ENCODE measurements at places on chromosomes 11 and 22.
A peak's percentile ranks its signal among the peaks of the same experiment; 100 is the strongest.

- DNase-seq = no peak
Observed at GRCh38 chr11:2731130-2732125, 31.6 kb upstream of the KCNQ1OT1 start.

DNA sequence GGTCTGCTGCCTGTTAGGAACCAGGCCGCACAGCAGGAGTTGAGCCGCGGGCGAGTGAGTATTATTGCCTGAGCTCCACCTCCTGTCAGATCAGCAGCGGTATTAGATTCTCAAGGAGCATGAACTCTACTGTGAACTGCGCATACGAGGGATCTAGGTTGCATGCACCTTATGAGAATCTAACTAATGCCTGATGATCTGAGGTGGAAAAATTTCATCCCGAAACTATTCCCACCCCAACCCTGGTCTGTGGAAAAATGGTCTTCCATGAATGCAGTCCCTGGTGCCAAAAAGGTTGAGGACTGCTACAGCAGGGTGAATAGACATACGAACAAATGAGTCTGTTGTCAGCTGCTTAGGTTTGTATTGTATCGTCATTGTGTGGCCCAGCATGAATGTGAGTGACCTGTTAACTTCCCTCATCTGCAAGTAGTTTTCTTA, 29.8 kb downstream of the RNF141 start:
- no peak for DNase-seq

DNA sequence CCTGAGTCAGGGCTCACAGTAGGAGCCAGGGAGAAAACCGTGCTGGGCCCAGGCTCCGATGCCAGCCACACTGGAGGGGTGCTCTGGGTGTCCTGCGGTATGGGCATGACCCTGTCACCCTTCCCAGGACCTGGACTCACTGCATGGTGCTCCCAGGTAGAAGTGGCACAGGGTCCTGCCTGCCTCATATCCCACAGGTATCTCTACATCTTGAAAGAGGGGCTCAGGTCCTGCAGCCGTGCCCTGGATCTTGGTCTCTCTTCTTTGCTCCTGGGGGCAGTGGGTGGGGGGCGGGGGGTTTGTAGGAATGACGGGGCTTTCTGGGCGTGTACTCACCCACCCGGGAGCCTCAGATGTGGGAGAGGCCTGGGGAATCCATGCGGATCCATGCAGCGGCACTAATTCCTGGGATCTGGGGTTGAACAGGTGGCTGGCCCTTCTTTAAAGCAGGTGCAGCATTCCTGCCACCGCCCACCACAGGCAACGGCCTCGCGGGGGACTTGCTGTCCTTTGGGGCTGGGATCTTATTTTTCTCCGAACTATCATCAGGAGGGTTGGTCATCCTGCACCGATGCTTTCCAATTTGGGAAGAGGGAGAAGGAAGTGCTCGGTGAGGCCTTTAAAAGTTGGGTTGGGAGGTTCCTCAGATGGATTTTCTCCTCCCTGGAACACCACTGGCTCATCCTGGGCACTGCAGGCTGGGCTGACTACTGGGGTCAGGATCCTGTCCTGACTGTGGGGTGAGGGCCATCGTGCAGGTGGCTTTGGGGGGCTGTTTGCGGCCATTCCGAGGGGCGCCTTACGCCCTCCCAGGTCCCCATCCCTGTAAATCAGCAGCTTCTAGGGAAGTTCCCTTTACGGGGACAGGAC, 886.4 kb downstream of the BRD1 start:
- DNase-seq = no peak

DNA sequence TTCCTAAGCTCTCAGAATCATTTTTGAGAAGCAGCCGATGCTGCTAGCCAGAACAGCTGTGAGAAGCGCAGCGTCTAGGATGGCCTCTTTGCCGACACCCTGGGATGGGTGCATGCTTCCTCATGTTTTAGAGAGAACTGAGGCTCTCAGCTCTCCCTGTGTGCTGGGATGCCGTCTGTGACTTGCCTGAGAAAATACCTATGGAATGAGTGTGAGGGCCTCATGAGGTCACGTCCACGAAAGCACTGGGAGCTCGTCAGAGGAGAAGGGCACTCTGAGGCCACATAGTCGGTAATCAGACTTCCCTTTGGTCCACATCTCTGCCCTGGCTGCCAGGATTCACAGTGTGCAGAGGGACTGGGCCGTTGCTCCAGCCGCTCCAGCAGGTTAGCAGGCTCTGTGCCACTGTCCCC, 54.7 kb downstream of the MICAL3 start:
- DNase-seq = no peak

GRCh38 chr11:19974886-19975285, 185.4 kb downstream of the DBX1 start:
- DNase-seq = peak; percentile 78

DNA sequence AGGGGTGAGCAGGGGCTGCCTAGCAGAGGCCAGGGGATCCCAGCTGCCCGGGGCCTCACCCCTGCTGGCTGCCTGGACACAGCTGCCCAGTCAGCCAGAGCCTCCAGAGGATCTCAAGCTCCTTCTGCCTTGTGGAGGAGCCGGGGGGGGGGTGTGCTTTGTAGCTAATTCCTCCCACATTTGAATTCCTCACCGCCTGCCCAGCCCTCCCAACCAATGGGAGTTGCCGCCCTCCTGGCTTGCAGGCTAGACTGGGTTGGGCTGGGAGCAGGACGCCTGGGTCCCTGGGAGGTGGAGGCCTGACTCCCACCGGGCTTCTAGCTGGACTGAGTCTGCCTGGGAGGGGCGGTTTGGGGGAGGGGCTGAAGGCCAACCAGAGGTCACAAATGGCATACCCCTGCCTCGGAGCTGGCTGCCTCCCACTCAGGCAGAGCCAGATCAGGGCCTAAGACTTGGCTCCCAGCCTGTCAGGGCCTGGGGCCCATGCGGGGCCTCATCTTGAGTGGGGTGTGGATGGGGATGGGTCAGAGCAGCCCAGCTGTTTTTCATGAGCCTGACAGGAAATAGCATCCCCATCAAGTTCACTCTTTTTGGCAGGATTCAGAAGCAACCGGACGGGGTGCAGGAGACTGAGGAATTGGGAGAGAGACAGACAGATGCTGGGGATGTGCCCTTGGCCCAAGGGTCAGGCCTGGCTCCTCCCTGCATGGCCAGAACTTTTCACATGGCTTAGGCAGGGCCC, 29.2 kb upstream of the PDE2A start:
- DNase-seq = peak; percentile 58

DNA sequence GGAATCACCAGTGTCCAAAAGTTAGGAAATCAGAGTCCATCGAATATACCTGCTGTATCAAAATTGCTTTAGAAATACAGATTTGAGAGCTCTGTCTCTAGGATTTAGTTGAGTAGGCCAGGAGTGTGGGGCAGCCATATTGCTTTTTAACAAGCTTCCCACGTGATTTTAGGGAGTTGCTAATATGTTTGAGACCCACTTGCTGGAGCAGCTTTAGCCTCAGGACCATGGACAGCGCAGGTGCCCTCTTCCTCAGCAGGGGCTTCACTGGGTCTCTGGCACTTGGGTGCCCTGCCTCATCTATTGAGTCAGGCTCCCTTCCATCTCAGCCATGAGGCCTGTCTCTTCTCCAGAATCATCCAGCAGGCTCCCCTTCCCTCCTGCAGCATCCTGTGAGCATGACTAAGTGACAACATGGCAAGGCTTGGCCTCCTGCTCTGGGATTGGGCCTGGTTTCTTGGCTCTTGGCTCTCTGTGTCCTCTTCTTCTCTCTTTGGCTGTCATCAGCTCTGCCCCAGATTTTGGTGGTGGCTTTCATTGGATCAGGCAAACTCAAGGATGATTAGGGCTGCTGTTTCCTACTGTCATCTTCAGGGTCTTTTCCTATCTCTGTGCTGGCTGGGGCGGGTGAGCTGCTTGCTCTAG, 70.0 kb downstream of the SGSM1 start:
- peak; percentile 33 for DNase-seq

GRCh38 chr11:108559340-108559739, 34.2 kb downstream of the EXPH5 start:
- no peak for DNase-seq

DNA sequence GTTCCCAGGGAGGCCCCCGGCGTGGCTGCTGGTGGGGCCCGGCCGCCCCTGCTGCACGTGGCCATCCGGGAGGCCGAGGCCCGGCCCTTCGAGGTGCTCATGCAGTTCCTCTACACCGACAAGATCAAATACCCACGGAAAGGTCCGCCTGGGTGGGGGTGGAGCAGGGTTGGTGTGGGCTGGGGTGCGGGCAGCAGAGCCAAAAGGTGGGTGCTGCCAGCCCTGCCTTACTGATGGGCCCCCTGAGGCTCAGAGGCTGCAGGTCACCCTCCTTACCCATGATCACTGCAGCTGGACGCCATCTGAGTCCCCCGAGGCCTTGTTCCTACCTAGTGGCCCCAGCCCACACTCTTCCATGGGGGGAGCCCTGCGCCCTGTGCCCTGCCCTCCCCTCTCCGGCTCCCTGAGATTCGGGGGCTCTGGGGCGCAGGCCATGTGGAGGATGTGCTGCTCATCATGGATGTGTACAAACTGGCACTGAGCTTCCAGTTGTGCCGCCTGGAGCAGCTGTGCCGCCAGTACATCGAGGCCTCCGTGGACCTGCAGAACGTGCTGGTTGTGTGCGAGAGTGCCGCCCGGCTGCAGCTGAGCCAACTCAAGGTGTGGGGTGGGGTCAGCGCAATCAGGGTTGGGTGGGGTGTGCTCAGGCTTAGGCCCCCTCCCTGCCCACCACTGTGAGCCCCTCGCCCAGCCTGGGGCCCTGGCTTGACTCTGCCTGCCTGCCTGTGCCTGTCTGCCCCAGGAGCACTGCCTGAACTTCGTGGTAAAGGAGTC, 7.6 kb downstream of the THAP7 start:
- DNase-seq = no peak

DNA sequence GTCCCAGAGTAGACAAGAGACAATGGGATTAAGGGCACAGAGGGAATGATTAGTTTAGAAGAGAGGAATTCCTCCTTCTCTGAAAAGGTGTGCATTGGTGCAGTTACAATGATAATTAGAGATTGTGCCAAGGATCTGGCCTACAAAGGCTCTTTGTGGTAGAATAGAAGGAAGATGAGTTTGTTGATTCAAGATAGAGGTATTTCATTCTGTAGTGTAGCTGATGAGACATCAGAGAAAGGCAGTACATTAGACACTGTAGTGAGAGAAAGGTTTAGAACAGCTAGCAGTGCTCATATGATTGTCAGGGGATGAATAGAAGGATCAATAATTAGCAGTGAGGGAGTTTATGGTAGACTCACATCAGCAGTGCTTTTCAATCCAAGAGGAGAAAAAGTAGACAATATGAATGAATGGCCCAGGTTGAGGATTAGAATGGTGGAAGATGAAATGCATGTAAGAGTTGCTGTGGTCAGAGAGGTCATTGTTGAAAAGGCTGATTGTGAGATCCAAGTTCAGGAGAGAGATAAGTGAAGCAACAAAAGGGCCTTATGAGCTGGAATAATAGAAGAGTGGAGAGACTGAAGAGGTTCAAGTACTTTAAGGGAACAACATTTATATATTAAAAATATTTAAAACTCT, 28.9 kb downstream of the SIK2 start:
- no peak for DNase-seq

DNA sequence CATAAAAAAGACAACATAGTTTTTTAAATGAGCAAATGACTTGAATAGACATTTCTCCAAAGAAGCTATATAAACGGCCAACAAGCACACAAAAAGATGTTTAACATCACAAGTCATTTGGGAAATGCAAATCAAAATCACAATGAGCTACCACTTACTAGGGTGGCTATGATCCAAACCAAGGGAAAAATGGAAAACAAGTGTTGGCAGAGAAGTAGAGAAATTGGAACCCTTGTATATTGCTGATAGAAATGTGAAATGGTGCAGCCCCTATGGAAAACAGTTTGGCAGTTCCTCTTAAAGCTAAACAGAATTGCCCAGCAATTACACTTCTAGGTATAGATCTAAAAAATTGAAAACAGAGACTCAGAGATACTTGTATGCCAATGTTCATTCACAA, 29.0 kb downstream of the PAMR1 start:
- DNase-seq = no peak

DNA sequence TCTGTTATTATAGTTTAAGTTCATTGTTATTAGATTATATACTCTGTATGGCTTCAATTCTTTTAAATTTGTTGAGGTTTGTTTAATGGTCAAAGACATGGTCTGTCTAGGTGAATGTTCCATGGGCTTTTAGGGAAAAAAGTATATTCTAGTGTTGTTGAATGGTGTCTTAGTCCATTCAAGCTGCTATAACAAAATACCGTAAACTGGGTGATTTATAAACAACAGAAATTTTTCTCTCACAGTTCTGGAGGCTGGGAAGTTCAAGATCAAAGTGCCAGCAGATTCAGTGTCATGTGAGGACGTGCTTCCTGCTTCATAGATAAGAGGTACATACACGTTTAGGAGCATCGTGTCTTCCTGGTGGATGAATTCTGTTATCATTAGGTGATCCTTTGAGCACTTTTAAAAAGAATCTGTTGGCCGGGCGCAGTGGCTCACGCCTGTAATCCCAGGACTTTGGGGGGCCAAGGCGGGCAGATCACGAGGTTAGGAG, 26.2 kb downstream of the PPARA start:
- no peak for DNase-seq
